ENCODE measurements at places on chromosomes 3 and 15. TPM values are rescaled to one million over a fixed set of nuclear protein-coding genes. Genes with fewer than 3 reads are reported as not detected.

SLC27A2 gene
- total RNA-seq = not detected

COL6A5 gene
- total RNA-seq = not detected

SACM1L gene
- total RNA-seq = 9.8 TPM

GRCh38 chr3:89358281-89358680, 250.9 kb downstream of the EPHA3 start:
- no peaks in the 10 kb centered on the region for H3K4me1 ChIP-seq
- H3K27ac ChIP-seq = no peak overlapping the region
- DNase-seq = no peak
- no peaks in the 10 kb centered on the region for H3K27me3 ChIP-seq
- H3K36me3 ChIP-seq = no peaks in the 10 kb centered on the region

OXTR gene
- total RNA-seq = not detected

DNA sequence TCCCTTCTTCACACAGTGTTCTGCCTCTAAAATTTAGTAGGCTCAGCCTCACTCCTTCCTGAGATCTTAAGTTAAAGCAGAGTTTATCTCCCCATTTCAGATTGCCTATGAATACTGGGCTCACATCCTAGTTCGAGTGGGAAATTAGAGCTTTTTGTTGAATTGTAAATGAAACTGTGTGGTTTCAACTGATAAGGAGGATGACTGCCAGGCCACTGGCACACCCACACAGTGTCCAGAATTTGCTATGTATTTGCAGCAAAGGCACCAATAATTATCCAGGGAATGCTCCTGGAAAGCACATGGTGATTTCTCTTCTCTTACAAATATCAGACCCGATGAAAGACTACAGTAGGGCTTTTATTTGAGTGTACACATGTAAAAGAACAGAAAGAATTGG, 308.1 kb upstream of the COL8A1 start:
- H3K27me3 ChIP-seq = no peaks in the 10 kb centered on the region
- H3K4me1 ChIP-seq = no peaks in the 10 kb centered on the region
- no peak for DNase-seq
- no peak overlapping the region for H3K4me3 ChIP-seq

ACAP2 gene
- total RNA-seq = 118 TPM

Data from stomach (tissue), 19 donors.